ENCODE measurements at places on chromosomes 2 and 18. TPM values are rescaled to one million over a fixed set of nuclear protein-coding genes. Genes with fewer than 3 reads are reported as not detected.
A peak's percentile ranks its signal among the peaks of the same experiment; 100 is the strongest.

GRCh38 chr2:240643093-240643810, 18.0 kb downstream of the GPR35 start:
- no peak for DNase-seq

GRCh38 chr2:163044114-163044513, 205.5 kb upstream of the KCNH7 start:
- DNase-seq, result no peak

DNA sequence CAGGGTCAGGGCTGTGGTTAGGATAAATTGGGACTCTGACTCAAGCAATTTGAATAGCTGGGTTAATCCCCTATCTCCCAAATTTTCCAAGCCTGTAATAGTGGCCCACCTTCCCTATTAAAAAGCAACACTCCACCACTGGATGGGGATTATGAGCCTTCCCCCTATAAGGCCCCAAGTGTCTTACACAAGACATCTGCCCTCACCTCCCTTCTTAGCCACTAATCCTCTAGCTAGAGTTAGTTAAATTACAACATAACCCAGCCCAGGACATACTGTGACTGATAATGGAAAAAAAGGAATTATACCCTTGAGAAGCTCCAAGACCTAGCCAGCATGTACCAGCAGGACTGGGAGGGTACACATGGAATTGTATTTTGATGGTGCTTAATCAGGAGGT, 190.4 kb downstream of the NRP2 start:
- no peak for DNase-seq

GRCh38 chr2:188338463-188338862, 46.8 kb downstream of the GULP1 start:
- DNase-seq, result no peak

GRCh38 chr2:241958818-241959545, 89.5 kb downstream of the RTP5 start:
- no peak for DNase-seq

DNA sequence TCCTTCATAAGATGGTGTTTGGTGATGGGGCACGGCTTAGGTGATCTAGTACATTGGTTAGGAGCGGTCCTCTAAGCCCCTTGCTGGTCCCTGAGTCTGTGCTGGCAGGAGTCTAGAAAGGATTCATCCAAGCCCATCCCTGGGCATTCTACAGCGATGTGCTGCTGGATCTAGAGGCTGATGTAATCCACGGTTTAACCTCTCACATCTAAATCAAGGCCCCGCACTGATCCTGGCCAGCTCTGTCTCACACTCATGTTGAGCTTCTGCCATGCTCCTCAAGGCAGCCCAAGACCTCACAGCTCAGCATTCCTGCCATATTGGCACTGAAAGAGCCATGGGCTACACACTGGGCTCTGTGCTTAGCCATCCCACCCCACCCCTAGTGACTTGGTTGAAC, 664.8 kb downstream of the STK39 start:
- no peak for DNase-seq

DNA sequence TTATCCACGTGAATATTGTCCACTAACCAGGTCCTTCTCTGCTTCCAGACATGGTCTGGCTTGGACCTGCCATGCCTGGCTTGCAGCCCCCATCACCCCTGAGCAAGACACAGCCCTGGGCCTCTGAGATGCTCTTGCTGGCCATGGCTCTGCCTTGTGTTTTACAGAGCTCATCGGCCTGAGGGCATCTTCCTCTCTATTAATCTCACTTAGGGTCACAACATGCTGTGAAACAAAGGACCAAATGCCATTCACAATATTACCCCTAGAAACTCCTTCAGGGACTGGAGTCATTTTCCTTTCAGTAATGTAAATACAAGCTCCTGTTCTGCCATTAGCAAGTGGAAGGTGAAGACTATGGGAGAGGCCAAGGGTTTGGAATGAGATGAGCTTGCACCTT, 6.8 kb upstream of the TPO start:
- DNase-seq, result no peak

- peak; percentile 89 for DNase-seq
Measured at GRCh38 chr2:199455545-199456382, 2.0 kb downstream of the SATB2 start.

DNA sequence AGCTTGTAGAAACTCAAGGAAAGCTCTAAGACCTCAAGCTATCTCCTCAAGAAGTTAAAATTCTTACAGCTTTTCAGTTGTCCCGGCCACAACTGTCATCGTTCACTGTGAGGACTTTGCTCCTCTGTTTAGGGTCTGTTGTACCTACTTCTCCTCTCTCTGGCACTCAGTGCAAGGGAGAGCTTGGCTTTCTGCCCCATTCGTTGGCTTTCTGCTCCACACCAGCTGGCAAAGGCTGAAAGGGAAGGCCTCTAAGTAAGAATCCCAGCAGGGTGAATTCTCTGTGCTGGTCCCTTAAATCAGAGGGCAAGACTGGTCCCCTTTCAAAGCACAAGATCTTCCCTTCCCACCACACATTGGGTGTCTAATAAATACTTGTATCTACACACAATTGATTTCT, 17.3 kb downstream of the ZBTB7C start:
- DNase-seq, result peak; percentile 67

- peak; percentile 87 for DNase-seq
Measured at GRCh38 chr18:48488388-48488850, 50.4 kb upstream of the CTIF start.

- DNase-seq, result no peak
Measured at GRCh38 chr2:169768262-169768995, 30.2 kb upstream of the SSB start.

DNA sequence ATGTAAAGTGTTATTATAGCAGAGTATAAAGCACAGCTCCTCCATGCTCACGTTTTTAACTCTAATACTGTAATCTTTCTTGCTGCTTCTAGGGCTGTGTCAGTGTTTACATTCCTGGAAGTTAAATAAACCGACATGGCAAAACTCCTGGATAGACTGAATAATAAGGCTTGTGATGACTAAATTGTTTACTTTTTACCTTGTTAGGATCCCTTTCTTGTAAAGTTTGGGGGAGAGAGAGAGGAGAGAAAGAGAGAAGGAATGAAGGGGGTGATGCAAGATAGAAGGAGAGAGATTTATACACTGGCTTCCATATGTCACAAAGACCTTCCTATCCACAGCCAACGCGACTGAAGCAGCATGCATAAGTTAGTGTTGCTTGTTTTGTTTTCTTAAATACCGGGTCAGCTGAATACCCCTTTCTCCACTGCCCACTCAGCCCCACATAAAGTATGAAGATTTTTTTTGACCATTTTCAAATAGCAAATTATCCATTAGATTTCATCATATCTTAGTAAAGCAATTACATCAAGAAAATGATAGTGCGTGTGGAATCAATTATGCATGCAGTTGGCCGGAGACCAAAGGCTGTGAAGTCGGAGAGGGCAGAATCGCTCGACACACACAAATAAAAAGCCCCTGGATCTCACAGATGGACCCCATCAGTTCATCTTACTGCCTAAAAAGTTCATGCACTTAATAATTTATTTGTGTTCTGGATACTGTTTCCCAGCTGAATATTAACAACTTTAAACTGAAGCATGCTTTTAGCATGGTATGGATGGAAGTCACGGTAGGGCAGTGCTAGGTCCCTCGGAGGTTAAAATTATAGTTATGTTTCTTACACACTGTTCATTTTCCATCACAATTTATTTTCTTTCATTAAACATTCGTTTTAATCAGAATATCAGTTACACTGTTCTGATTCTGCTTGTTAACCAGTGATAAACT, 20.1 kb downstream of the BCL11A start:
- DNase-seq, result no peak

DNA sequence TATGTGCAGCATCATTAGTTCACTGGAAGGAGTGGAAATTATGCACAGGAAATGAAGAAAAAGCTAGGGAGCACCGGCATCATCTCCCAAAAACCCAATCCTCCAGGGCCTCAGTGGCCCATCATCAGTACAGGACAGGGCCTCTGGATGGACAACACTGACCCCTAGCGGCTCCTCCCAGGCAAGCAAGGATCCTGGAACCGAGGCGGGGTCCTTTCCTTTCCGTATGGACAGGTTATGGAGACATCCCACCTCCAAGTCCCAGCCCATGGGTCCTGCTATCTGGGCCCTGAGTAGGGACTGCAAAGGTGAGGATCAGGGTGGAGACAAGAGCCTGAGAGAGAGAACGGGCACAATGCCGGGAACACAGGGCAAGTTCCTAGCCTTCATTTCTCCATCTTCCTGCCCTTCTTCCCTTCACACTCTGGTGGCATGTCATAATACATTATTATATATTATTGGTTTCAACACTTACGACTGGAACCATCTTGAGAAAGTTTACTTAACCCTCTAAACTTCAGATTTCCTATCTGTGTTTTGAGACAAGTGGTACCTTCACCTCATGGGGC, 68.2 kb downstream of the ZNF516 start:
- no peak for DNase-seq

DNA sequence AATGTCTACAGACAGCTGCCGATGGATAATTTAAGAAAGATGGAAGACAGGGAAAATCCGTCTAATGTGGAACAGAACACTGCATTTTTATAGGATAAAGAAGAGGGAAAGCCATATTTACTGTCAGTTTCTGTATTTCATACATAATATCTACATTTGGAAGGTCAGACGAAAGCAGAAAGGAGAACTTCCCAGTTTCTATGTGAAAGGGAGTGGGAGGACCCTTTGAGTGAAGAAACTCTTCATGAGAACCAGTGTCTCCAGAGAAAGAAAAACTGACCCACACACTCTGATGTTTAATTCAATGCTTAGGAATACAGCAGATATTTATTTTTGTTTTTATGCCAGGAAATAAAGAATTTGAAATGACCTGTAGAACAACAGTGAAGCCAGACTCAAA, 127.2 kb downstream of the CALCRL start:
- no peak for DNase-seq

DNA sequence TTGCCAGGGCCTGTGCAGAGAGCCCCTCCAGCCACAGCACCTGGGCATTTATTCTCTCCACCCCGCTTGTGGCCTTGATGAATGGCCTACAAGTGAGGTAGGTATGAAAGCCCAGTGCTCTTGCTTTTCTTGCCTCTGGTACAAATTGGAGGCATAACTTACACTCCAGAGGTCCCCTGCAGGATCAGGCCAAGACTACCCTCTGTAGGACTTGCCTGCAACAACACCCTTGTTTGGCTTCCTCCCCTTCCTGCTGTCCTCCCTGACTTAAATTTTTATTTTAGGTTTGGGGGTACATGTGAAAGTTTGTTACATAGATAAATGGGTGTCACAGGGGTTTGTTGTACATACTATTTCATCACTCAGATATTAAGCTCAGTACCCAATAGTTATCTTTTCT, 95.7 kb downstream of the CDC42EP3 start:
- DNase-seq, result no peak

DNA sequence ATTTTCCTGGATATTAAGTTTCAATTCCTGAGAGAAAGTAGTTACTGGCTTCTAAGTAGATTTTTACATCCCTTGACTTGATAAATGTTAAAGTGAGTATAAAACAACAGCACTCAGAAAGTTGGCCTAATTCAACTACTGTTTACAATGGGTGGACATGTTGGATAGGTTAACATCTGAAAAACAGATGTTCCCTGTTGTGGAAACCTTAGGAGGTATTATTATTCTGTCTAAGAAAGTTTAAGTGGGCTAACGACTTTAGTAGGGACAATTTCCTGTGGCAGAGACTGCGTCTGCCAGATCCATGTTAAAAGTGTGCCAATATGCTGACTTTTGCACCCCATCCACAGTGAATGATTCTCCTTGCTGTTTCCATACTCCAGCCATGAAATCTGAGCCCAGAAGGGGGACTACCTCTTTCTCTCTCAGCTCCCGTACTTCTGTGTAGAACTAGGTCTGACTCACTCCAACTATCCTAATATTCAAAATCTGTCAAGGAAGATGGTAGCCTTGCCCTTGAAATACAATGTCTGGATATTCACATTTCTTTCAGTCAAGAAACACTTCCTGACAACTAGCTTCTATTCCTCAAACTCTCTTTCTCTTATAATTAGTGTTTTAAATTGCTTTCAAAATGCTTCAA, 327.5 kb upstream of the HNRNPA3 start:
- no peak for DNase-seq

GRCh38 chr2:239378918-239379640, 21.7 kb downstream of the HDAC4 start:
- DNase-seq, result no peak

DNA sequence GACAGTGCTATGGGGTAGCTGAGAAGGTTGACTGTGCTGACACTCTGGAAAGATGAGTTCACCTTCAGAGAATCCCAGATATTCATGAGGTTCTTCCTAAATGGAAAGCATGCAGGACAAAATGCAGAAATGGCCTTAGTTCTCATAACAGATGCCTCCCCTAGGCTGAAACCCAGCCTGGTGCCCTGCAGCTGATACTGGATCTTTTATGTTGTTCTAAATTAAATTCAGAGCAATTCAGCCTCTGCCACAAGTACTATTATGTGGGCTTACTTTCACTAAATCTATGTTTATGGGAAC, 172.0 kb upstream of the SERPINE2 start:
- no peak for DNase-seq

GRCh38 chr2:23053601-23054000, 331.4 kb upstream of the KLHL29 start:
- DNase-seq, result no peak

- DNase-seq, result no peak
Measured at GRCh38 chr2:238095143-238095542, 5.0 kb upstream of the ESPNL start.

DNA sequence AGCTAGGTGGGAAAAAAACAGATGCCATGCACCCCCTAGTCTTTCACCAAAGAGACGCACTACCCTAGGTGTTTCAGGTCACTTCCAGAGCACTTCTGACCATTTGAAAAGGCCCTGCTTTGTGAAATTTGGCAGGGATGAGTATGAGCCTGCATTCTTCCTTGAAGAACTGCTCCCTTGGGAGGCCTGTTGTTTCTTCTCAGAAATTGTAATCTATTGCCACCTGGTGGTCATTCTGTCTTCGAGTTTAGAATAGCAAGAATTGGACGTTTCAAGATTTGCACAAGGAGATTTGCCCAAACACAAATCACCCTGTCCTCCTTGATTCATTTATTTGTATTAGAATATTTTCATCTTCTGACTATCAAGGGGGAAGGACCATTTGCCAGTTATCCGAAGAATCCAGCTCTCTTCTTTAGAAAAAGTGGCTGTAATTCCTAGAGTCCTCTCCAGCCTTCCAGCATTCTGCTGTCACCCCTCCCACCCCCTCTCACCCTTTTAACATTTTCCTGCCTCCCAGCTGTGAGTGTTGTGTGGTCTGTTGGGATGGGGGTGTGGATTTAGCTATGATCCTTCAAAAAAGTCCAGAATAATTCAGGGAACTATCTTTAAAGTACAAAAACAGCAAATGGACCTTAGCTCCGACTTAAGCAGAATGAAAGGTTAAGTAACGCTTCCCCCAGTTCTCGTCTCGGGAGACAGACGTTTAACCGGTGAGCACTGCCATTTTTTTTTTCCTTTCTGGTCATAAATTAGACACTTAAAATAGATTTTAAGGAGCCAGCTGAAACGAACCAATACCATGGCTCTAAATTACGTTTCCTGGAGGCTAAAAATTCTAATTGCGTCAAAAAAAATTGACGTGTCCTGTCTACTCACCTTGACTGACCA, 3.7 kb upstream of the GAD1 start:
- no peak for DNase-seq

GRCh38 chr2:179702912-179703311, 158.5 kb downstream of the ZNF385B start:
- no peak for DNase-seq

GRCh38 chr2:118065015-118065706, 23.1 kb upstream of the INSIG2 start:
- no peak for DNase-seq

GRCh38 chr18:69400253-69400975, at the start of gene DOK6:
Gene DOK6, plus strand, starts transcription at chr18:69400888.
- peak; percentile 61 for DNase-seq

GAREM2 gene
- 0.15 TPM for total RNA-seq

GATA6 gene
- 11.7 TPM for total RNA-seq

GPR39 gene
- total RNA-seq, result 7.4 TPM

EMILIN1 gene
- total RNA-seq, result 16.0 TPM

OSR1 gene
- 0.18 TPM for total RNA-seq

ABCB11 gene
- 68.5 TPM for total RNA-seq

FBXO36 gene
- total RNA-seq, result 1.1 TPM

BOLL gene
- total RNA-seq, result not detected

Data from left lobe of liver (tissue), 2 donors.